ENCODE measurements at places on chromosomes 4 and X. TPM values are rescaled to one million over a fixed set of nuclear protein-coding genes. Genes with fewer than 3 reads are reported as not detected.

GRCh38 chr4:52657618-52658501, 1.2 kb downstream of the USP46 start:
- DNase-seq: no peak

DNA sequence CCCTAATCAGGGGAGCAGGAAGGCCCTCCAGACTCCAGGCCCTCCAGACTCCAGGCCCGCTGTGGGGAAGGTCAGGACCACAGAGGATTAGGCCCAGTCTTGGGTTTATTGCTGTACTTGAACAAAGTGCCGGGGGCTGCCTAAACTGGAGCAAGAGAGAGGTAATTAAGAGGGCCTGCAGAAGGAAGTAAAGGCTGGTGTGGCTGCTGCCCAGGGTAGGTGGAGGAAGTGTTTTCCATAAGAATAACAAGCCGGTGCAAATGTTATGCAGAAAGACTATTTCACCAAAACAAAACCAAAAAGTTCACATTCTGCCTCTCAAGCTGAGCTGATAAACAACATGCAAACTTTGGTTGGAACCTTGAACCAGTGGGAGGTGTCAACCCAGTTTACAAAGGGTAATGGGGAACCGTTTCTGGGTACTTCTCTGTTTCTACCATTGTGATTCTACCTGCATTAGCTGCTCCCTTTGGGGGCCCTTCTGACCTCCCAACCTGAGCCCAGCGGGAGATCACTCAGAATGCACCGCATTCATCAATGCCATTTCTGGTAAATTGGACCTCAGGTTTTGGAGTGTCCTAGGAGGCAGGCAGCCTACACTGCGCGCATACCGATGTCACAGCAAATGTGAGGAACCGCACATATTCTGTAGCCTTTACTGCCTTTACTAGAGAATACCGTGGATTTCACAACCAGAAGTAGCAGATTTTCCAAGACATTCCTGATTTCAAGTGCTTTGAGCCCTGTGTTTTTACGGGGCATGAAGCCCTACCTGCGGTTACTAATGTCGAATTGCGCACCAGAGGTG, 59.7 kb upstream of the BCOR start:
- no peak for DNase-seq

DNA sequence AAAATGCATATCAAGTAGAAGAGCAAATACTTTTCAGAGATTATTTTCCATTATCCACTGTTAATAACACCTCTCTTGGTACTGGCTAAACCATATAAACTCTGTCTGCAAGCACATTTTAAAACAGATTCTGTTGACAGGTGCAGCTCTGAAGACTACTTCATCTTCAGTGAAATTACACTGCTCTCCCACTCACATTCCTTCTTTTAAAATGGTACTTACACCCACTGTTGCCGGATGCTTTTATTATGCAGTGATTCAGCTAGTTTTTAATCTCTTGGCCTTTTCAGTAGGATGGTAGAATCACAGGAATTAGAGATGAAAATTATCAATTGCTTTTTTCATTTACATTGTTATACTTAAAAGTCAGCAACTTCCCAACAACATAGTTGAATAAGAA, 381.6 kb downstream of the GASK1B start:
- DNase-seq: no peak

GRCh38 chr4:153324046-153324445, 20.4 kb upstream of the MND1 start:
- no peak for DNase-seq

DNA sequence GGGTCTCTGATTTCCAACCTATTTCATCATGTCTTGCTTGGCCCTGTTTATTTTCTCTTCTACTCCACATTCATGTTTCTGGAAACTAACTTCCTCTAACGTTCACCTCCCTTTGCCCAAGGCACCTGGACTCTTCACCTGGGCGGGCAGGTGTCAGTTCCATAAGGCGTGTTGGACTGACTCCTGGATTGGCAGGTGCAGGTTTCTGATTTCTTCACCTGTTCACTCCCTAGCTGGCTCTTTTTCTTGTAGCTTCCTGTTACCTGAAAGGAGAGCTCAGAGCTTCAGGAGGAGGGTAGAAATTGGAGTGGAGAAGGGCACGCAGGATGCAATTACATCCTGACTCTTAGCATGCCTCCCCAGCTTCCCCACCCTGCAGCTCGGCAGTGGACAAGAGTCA, 350.8 kb upstream of the KLF3 start:
- no peak for DNase-seq

Gene TAF7L
- not detected for total RNA-seq

Gene STPG2
- 0.37 TPM for total RNA-seq
